ENCODE measurements at places on chromosomes 5 and 9.

DNA sequence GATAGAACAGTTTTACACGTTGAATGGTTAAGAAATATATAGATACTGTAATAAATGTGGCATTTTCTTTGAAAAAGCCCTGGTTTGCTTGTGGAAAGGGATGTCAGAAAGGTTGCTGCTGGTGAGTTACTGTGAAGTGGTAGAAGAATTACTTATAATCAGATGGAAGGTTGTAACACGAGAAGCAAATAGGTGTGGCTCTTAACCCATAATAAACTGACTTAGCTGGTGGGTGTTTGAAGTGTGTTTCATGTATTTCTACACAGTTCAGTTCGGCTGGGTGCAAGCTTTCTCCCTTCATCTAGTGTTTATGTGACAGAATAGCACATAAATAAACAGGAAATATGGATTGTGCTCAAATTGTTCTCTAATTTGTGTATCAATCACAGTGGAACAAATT lies 5.5 kb downstream of the CNOT6 start:
- DNase-seq = no peak

DNA sequence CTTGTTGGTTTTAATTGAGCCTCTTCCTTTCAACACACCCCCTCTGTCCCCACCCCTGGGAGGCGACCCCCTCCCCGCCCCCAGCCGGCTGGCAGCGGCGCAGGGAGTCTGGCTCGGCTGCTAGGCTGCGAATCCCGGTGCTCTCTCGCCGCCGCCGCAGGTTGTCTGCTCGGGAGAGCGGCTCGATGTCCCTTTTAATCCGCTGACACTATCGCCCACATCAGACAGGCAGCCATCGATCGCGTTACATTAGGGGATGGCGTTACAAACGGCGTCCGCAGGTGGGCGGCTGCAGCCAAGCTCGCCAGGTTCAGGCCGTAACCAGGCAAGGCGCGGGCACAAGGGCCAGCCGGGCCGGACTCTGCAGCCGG lies 1.3 kb downstream of the NR2F1-AS1 start:
- DNase-seq = no peak

GRCh38 chr5:78505860-78506259 lies 142.7 kb downstream of the LHFPL2 start:
- no peak for DNase-seq

- no peak for DNase-seq
These were observed 145.1 kb upstream of the DAB2 start for GRCh38 chr5:39569857-39570256.

DNA sequence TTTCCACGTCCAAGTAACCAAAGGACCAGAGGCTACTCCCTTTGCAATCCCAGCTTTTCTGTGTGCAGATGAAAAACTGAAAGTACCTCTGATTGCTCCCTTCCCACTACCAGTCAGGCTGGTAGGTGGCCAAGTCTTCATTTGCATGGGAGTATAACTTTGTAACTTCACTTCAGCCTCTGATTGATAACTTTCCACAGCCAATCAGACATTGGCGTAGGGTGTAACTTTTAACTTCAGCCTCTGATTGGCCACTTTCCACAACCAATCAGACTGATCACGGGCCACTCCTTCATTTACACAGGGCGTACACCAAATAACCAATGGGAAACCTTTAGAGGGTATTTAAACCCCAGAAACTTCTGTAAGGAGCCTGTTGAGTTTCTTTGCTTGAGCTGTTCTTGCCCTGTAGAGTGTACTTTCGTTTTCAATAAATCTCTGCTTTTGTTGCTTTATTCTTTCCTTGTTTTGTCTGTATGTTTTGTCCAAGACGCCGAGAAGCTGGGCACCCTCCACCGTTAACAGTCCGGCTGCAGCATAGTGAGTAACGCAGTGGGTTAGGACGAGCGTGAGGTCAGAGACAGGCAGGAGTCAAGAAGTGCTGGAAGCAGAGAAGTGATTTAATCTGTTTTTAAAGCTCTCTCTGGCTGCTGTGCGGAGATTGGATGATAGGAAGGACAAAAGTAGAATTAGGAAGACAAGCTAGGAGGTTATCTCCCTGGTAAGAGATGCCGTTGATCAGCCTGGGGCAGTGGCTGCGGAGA lies 3.5 kb upstream of the EXOSC2 start:
- DNase-seq = no peak

- no peak for DNase-seq
These were observed 27.3 kb downstream of the CENPP start for GRCh38 chr9:92353051-92353450.

- no peak for DNase-seq
These were observed 33.0 kb upstream of the ARHGAP26 start for GRCh38 chr5:142737179-142737578.

GRCh38 chr9:128370367-128370751 lies 815 bp upstream of the URM1 start:
- no peak for DNase-seq

GRCh38 chr5:44795496-44795895 lies 13.3 kb upstream of the MRPS30 start:
- no peak for DNase-seq

DNA sequence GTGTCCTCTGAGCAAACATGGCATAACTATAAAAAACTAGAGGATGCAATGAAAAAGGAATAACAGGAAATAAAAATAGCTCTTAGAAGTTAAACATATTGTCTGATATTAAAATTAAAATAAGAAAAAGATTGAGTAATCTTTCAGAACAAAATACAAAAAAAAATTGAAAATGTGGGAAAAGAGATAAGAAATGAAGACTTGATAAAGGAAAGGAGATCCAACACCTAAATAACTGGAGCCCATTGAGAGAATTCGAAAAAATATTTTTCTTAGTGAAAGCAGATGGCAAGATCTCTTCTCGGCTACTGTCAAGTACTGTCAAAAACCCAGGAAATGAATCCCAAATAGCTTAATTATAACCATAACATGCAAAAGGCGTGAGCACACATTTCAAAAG lies 24.9 kb downstream of the LIFR start:
- no peak for DNase-seq

DNA sequence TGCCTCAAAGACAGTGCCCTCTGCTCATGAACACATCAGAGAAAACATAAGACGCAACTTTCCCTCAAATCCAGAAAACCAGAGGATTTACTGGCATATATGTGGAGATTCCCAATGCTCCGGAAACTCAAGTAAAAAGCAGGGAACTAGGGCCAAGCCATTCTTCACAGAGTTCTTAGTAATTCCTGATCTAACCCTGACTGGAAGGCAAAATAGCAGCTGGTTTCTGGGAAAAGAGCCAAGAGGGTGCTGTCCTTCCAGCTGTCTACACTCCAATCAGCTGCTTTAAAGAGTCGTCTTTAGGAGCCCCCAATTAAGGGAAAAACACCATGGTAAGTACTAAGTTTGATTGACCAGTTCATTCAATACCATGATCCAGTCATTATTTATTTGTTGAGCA lies 49.6 kb downstream of the GNA14 start:
- DNase-seq = no peak

- no peak for DNase-seq
These were observed 314.4 kb downstream of the ARL15 start for GRCh38 chr5:53996008-53996407.

DNA sequence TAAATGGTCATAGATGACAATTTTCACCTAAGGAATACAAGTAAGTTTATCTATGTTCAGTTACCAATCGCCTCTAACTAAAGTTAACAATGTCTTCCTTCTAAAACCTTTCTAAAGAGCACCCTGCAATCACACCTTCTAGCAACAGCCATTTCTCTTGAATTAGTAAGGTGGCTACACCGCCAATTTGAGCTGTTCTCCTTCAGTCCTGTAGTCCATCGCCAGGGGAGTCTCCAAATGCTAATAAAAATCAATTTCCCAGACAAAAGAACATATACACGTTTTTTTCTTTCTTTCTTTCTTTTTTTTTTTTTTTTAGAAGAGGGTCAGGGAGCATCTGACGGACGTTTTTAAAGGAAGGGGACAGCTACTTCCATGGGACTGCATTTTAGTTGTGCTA lies 729 bp upstream of the RORB start:
- no peak for DNase-seq

GRCh38 chr5:149975409-149975808 lies 14.9 kb downstream of the SLC26A2 start:
- no peak for DNase-seq

DNA sequence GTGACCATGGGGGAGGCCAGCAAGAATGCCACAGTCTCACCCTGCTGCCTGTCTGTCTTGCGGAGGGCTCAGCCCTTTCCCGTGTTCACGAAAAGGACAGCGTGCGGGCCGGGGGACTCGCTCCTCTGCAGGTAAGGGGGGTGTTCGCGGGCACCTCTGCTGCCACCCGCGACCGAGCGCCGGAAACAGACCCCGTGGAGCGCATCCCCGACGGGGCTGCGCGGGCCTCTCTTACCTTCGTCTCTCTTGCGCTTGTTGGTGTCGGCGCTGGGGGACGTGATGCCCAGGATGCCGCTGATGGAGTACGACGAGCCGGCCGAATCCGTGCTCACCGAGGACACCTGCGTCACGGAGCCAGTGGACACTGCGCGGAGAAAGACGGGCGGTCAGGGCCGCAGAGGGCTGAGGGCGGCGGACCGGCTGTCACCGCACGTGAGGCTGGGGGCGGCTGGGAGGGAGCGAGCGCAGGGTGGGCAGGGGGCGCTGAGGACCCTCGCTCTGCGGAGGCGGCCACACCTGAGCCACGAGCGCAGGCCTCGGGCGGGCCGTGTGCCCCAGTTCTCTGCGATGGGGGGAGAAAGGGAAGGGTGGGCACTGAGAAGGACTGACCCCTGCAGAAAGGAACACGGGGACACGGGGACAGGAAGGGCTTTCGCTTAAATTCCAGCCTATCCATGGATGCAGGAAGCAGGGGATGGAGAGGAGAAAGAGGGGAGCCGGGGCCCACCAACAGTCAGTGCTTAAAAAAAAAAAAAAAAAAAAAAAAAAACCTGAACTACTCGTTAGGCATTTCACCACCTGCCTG lies 31.5 kb downstream of the PAX5 start:
- DNase-seq = no peak

DNA sequence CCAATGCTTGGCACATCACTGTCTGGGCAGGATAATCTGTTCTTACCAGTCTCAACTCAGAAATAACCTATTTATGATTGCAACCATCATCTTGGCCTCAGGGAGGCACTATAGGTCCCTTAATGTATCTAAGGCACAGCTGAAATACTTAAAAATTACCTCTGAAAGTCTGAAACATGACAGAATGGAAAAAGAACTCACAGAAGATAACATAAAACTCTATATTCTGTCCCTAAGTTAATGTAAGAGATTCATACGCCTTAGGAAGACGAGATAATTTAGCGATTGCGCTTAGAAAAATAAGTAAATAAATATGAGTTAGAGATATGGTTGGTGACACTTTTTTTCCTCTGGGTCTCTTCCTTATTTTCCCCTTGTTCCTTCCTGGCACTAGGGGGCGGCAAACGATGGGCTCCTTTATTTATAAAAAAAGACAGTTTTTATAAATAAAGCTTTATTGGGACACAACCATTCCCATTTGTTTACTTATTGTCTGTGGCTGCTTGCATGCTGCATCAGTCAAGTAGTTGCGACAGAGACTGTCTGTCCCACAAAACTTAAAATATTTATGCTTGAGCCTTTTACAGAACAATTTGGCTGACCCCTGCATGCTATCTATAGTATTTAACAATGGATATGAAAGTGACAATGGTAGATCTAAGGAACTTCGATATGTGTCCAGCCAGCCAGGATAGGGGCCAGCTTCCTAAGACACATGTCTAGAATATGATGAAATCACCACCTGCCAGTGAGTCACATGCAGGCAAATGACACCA lies 79.6 kb downstream of the PDE4D start:
- no peak for DNase-seq

DNA sequence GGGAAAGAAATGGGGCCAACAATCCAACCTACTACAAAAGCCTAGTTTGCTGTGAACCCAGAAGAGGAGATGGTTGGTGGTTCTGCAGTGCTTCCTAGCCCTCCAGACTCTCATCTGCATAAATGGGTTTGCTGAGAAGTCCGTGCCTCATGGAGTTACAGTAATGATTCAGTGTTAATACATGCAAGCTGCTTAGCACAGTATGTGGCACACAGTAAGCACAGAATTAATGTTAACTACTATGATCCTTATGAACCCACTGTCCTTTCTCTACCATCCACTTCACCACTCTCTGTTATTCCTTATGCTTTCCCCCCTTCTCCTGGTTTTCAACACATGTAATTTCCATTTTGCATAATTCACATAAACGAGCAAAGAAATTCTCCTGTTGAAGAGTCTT lies 100.0 kb downstream of the ACTBL2 start:
- DNase-seq = no peak

DNA sequence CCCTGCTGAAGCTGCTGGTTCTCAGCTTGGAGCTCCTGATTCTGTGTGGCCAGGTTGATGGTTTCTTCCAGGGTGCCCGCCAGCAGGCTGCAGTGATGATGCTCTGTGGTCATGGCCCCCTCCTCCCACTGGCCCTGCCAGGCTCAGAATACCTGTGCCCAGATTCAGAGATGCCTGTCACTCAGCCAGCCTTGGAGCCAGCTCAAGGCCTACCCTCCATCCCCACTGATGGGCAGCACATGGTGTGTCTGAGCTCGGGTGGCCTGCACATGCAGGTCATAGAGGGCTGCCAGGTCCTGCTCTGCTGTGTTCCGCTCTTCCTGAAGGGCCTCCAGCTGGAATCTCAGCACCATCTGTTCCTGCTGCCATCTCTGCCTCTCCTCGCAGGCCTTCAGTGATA lies 5.4 kb downstream of the SLC35A4 start:
- no peak for DNase-seq

GRCh38 chr9:107489687-107490605 lies at the start of gene KLF4:
Gene KLF4 (minus strand): TSS chr9:107489769. CDS start chr9:107489172, 597 bp downstream.
- DNase-seq = peak; percentile 77
